Stimulated activated CD8-positive, alpha-beta memory T cell treated with anti-CD3 and anti-CD28 coated beads, Interleukin-7, amount 100 ng/mL, for 1 hour (primary cell): ENCODE measurements at places on chromosomes 2 and 18.

DNA sequence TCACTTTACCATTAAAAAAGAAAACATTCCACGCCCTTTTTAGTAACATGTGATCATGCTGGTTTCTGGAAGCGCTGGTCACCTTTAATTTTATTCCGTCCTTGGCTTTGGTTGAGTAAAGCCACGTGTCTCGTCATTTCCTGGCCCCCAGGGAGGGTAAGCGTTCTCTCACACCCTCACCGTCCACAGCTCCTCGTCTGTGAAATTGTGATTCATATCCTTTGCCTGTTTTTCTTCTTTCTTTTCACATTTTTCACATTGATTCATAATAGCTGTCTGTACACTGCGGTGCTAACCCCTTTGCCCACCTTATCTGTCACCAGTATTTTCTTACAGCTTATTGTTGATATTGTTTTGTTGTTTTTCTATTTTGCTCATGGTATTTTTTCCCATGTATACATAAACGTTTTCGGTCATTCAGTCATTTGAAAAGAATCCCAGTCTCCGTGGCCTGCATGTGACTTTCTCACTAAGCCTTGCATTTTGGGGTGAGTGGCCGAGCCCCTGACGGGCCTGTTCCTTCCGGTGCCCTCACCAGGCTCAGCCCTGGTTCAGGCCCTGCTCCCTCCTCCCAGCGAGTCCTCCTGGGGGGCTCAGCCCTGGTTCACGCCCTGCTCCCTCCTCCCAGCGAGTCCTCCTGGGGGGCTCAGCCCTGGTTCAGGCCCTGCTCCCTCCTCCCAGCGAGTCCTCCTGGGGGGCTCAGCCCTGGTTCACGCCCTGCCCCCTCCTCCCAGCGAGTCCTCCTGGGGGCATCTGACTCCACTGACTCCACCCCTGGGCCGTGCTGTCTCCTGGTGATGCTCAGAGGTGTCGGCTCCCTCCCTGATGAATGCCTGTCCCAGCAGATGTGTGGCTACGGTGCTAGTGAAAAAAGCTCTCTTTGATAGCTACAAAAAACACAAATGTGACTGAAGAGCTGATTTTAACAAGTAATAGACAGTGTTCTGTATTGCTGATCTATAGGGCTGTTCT is 249.7 kb upstream of the PXDN start:
- DNase-seq: no peak

- DNase-seq: no peak
Measured at GRCh38 chr2:32938934-32939333, 7.8 kb upstream of the LTBP1 start.

DNA sequence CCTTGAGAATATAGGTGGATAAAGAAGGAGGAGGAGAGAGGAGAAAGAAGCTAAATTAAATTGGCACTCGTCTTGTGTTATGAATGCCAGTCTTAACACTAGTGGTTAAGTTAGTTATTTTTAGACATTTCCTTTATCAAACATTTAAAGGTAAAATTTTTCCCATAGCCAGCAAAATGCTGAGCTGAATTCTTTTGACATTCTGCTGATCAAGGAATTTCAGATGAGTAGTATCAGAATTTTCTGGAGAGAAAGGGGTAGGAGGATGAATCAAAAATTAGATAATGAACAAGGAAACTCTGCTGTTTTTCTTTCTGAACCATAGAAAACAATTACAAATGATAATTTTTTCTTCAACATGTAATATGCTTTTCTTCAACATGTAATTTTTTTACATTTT is 52.5 kb downstream of the ASXL3 start:
- DNase-seq: no peak

- no peak for DNase-seq
Measured at GRCh38 chr18:79788734-79789085, 9.0 kb upstream of the KCNG2 start.

GRCh38 chr2:45177870-45178269 is 168.6 kb upstream of the SIX2 start:
- DNase-seq: no peak

DNA sequence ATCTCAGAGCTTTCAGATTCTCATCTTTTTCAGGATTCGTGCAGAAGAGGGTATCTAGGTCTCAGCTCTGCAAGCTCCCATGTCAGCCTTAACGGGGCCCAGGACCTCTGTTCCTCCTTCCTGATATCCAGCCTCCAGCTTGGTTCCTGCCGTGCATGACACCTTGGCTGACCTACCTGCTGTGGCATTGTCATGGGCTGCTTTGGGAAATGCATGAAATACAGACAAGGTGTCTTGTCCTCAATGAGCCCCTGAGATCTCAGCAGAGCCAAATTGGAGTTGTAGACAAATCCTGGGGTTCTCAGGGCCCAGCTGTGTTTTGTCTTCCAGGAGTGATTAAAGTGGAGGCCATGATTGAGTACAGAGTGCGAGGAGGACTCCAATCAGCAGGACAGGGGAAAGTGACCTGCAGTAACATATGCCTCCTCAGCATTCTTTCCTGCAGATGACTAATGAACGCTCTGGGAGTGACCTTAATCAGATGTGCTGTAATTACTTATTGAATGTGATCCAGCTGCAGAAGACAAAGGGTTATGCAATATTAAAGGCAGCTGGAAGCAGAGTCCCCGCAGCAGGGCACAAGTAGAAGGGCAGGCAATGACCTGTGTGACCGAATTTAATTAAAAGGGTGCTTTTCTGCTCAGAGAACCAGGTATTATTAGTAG is 141.1 kb downstream of the CCBE1 start:
- DNase-seq: no peak

- DNase-seq: no peak
Measured at GRCh38 chr2:17104454-17104853, 413.8 kb downstream of the RAD51AP2 start.

DNA sequence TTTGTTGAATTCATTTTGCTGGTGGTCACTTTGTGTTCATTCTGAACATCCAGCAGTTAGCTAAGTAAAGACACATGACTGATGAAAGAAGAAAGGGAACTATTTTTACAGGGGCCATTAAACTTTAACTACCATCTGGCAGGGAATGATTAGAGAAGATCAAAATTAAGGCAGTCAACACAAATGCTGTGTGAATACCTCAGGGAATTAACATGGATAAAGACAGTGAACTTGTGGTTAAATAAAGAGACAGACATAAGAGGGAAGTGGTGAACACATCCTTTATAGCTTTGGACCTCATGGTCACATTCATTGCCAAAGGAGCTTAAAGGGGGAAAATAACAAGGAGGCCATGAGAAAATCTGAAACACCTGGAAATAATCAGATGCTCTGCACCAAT is 52.6 kb upstream of the ATP5MC3 start:
- no peak for DNase-seq

GRCh38 chr2:105187531-105187930 is 54.0 kb upstream of the GPR45 start:
- DNase-seq: no peak
